ENCODE measurements at places on chromosomes 5 and 9.

GRCh38 chr5:149938791-149939358 lies 5.7 kb downstream of the PDE6A start:
- H3K27me3 ChIP-seq, result peaks cover 12% of the 10 kb centered on the region
- no peaks in the 10 kb centered on the region for H3K4me1 ChIP-seq

DNA sequence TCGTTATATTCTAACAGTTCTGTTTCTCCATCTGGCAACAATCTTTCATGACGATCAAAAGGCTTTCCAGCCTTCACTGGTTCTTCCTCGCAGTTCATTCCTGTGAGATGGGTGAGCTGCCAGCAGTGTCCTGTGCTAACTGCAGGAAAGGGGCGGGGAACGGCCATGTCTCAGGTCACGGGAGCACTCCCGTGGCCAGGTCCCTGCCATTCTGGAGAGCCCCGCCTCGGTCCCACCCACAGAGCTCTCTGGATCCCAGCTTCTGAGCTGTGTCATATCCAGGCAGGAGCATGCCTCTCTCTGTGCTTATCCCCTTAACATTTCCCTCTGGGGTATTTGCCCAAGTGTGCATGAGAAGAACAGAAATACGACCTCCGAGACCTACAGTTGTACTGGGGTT lies 297.8 kb upstream of the IRX2 start:
- H3K27ac ChIP-seq, result no peak overlapping the region
- no peaks in the 10 kb centered on the region for H3K36me3 ChIP-seq
- H3K4me3 ChIP-seq, result no peak overlapping the region
- H3K4me1 ChIP-seq, result no peaks in the 10 kb centered on the region
- H3K27me3 ChIP-seq, result no peaks in the 10 kb centered on the region

GRCh38 chr9:87255431-87256155 lies 242.1 kb upstream of the DAPK1 start:
- no peak overlapping the region for H3K27ac ChIP-seq
- H3K36me3 ChIP-seq, result no peaks in the 10 kb centered on the region
- DNase-seq, result no peak
- no peak overlapping the region for H3K4me3 ChIP-seq
- no peaks in the 10 kb centered on the region for H3K27me3 ChIP-seq

DNA sequence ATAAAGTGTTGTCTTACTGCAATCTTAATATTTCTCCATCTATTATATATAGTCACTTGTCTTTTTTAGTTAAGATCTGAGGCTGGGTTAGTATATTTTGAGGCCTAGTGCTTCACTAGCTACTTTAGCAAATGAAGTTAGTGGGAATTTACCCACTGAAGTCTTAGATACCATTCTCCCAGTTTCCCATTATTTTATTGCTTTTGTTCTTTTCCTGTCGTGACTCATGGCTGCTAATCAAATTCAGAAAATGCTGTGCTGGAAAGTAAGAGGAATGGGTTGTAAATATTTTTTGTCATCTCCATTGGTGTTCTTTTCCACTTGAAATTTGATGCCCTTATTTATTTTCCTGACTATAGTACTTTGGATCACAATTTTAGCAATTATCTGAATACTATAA lies 14.2 kb downstream of the TCERG1 start:
- no peaks in the 10 kb centered on the region for H3K27me3 ChIP-seq
- peaks cover 39% of the 10 kb centered on the region for H3K36me3 ChIP-seq
- H3K4me1 ChIP-seq, result peaks cover 14% of the 10 kb centered on the region
- H3K4me3 ChIP-seq, result no peak overlapping the region
- DNase-seq, result no peak

- H3K36me3 ChIP-seq, result no peaks in the 10 kb centered on the region
- H3K4me3 ChIP-seq, result no peak overlapping the region
Measured at GRCh38 chr9:79776581-79776980, 204.8 kb downstream of the TLE4 start.

GRCh38 chr5:147675168-147675567 lies 107.4 kb downstream of the JAKMIP2 start:
- H3K4me1 ChIP-seq, result no peaks in the 10 kb centered on the region
- no peak overlapping the region for H3K4me3 ChIP-seq
- H3K36me3 ChIP-seq, result no peaks in the 10 kb centered on the region

GRCh38 chr5:177403792-177404640 lies 3.6 kb upstream of the PFN3 start:
- peak overlapping the region; percentile 81 for H3K4me3 ChIP-seq
- no peaks in the 10 kb centered on the region for H3K27me3 ChIP-seq
- DNase-seq, result peak; percentile 87
- H3K27ac ChIP-seq, result no peak overlapping the region
- H3K4me1 ChIP-seq, result peaks cover 25% of the 10 kb centered on the region

Data from memory B cell (primary cell).